Left lung (tissue), 14 donors: ENCODE measurements at places on chromosomes 3 and 15. TPM values are rescaled to one million over a fixed set of nuclear protein-coding genes. Genes with fewer than 3 reads are reported as not detected.

DNA sequence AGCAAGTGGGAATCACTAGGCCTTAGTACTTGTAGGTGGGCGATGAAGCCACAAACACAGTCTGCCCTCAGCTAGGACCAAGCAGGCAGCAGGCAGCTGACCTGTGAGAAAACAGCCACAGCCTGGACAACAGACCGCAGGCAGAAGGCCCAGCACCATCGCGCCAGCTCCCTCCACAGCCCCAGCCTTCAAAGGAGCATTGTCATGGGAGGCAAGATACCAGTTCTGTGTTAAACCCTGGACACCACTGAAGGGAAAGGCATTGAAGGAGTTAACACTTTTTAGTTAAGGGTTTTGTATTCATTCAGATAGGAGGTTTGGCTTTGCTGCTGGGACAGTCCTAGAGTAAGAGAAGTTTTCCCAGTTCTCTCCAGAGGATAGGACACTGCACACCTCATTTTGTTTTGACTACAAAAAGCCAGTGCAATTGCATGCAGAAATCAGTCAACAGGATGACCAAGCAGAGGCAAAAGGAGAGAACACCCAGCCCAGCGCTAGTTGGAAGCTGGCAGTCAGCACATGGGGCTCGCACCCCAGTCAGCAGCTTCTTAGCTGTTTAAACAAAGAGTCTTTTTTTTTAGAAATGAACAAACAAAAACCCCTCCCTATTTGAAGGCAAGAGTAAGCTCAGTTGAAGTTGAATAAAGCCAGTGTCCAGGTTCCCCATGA is 286.1 kb upstream of the TPM1 start:
- DNase-seq, result no peak

GRCh38 chr15:48266024-48266689 is 60.1 kb downstream of the SLC12A1 start:
- no peak for DNase-seq

DNA sequence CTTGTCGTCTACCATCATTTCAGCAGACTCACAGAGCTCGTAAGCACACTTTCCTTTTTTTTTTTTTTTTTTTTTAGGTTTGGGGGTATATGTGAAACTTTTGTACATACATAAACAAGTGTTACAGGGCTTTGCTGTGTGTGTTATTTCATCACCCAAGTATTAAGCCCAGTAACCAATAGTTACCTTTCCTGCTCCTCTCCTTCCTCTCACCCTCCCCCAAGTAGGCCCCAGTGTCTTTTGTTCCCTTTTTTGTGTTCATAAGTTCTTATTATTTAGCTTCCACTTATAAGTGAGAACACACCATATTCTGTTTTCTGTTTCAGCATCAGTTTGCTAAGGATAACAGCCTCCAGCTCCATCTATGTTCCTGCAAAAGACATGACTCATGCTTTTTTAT is 746.8 kb downstream of the GRM7 start:
- no peak for DNase-seq

The CPLX3 gene
- polyA plus RNA-seq, result not detected

The NPAP1 gene
- polyA plus RNA-seq, result 0.59 TPM

DNA sequence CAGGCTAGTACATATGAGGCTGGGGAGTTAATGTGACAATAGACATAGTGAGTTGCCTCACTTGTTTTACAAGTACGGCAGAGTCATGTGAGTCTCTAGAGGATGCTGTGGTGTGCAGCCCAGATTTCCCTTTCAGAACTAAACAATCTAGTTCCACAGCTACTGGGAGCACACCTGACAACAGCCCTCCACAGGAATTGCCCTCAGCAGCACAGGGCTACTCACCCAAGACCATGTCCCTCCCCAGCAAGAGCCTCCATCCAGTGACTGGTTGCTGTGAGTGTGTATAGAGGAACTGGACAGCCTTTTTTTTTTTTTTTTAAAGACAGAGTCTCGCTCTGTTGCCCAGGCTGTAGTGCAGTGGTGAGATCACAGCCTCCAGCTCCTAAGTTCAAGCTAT is 40.2 kb upstream of the UBE2E2 start:
- DNase-seq, result no peak

The IMPG2 gene
- 0.56 TPM for polyA plus RNA-seq

DNA sequence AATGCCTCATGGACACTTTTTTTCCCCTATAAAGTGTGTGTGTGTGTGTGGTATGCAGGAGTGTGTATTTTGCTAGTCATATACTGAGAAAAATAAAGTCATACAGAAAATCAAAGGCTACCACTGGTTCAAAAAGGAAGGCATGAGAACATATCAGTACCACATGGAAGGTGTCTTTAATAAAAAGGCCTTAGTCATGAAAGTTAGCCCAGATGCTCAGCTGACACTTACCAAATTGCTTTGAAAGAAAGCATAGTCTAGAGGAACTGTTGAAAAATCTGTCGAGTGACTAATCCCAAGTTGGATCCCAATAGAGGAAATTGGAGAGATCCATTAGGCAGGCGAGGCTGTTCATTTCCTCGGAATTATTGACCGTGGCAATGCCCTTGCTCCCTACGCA is 432.9 kb upstream of the CFAP20DC start:
- DNase-seq, result no peak

GRCh38 chr15:98395974-98396610 is 252.2 kb upstream of the IGF1R start:
- DNase-seq, result no peak

- DNase-seq, result no peak
Measured at GRCh38 chr3:25894101-25894500, 104.2 kb downstream of the OXSM start.

DNA sequence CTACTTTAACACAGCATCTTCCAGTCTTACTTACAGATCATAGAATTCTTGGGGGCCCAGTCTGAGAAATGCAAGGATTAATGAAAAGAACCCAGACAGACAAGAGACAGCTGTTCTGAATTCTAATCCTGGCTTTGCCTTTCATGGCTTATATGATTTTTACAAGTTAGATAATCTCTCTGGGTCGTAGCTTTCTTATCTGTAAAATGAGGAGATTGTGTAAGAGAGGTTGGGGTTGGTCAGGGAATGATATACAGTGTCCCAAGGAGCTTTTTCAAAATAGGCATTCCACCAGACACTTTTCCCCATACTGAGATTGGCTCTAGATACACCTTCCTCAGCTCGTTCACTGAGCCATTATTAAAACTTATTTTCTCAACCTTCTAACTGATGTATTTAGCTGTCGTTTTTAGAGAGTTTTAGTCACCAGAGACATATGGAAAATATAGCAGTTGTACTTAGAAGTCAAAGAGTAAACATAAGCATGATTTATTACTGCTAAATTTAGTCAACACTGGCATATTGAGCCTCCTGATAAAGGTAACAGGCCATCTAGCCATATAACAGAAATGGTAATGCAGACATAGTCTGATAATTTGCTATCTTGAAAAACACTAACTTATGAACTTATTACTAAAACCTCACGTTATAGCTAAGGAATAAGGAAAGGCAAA is 163.0 kb upstream of the MLF1 start:
- DNase-seq, result no peak

The GP9 gene
- polyA plus RNA-seq, result 2.3 TPM

GRCh38 chr3:159640225-159640624 is 348.4 kb upstream of the IL12A start:
- DNase-seq, result no peak
